IMR-90 (cell line): ENCODE measurements at places on chromosomes 5 and 9.

DNA sequence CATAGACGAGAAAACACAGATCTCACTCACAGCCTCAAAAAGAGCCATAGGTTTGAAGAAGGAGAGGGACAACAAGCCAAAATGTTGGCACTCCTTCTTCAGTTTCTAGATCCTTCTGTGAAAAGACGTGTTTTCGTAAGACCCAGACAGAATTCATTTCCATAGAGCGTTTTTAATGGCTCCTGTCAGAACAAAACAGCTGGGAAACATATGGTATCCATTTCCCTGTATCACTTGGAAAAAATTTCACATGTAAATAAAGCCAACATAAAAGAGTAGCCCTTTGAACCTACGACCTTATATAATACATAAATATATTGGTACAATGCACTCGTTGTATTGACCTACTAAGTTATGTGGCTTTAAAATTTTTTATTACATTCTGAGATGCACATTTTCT is 108.1 kb downstream of the SNCAIP start:
- DNase-seq, result peak; percentile 62

- DNase-seq, result peak; percentile 77
Measured at GRCh38 chr5:127206320-127207113, 84.1 kb upstream of the MEGF10 start.

GRCh38 chr5:19274578-19274977 is 713.4 kb downstream of the CDH18 start:
- DNase-seq, result no peak

DNA sequence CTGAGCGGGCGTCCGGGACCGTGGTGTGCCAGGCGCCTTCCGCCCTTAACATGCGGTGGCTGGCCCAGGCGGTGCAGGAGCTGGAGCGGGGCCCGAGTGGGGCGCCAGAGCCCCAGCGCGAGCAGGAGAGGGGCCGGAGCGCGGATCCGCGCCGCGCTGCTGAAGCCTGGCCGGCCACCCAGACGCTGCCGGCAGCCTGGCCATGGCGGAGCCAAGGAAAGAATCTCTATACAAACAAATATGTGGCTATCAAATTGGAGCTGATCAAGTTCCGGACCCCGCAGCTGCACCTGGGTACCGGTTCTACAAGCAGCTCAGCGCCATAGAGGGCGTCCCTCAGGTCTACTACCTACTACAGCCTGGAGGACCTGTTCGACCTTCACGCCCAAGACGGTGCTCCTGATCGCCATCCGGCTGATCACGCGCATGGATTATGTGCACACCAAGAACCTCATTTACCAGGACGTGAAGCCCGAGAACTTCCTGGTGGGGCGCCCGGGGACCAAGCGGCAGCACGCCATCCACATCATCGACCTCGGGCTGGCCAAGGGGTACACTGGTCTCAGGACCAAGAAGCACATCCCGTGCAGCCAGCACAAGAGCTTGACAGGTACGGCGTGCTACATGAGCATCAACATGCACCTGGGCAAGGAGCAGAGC is 55.8 kb downstream of the JAK2 start:
- no peak for DNase-seq

GRCh38 chr5:106875591-106876297 is 795.0 kb downstream of the EFNA5 start:
- peak; percentile 36 for DNase-seq

- DNase-seq, result peak; percentile 13
Measured at GRCh38 chr5:141618030-141618803, 583 bp downstream of the DIAPH1 start.

DNA sequence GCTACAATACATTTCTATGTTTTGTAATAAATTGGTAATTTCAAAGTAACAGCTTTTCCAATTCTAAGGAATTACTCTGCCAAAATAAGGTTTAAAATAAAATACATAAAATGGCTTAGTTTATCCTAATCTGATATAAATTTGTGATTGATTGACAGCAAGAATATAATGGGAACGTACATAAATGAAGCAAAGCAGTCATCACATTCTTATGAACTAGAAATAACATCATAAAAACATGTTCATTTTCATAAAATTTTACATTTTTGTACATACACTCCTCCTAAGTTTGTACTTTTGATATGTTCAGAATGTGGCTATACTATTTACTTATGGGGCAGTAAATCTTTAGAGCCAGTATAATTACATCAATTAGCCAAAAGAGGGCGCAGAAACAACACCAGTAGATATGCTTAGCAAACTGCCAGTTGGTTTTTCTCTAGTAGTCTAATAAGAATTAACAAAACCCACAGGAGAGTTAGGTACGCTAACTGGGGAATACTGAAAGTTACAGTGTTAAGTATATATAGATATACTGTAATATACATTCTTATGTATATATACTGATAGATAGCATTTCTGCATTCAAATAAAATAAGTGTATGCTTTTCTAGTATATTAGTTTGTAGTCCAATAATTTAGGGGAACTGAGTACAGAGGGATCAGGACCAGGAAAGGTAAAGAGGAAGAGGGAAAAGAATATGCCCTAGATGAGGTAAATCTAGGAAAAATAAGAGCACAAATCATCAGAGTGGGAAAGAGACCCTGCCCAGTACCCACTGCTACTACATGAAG is 76.8 kb downstream of the ZDHHC21 start:
- DNase-seq, result peak; percentile 73

GRCh38 chr9:115939065-115939765 is 214.4 kb upstream of the PAPPA start:
- DNase-seq, result peak; percentile 87

- no peak for DNase-seq
Measured at GRCh38 chr5:18159331-18159730, 525.1 kb downstream of the TAF11L14 start.

DNA sequence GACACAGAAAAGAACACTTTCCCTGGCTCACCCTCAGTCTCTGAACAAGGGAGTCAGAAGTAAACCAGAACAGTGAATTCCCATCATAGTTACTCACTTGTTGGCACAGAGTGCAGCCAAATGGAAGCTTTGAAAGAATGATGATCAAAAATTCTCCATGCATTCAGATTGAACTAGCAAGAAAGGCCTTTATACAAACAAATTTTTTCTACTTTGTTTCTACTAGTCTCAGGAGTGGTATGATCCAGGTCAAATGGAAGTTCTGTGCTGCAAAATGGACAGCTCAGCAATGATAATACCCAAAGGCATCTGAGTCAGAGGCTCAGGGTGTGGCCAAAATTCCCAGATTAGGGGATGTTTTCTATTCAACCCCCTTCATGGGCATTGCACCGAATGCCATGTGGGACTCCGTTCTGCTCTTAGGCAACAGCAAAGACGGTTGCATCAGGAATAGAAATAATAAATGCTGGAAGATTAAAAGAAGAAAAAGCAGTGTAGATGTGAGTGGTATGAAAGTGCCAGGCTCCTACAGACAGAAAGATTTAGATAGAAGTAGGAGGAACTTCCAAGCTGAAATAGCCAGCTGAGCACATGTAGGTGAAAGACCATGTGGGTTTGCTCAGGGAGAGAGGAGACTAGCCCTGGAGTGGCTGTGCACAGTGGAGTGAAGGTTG is 24.0 kb upstream of the ASPN start:
- peak; percentile 95 for DNase-seq

- no peak for DNase-seq
Measured at GRCh38 chr9:8232726-8233125, 433.1 kb upstream of the DMAC1 start.

GRCh38 chr5:180027459-180028089 is 44.0 kb downstream of the RNF130 start:
- DNase-seq, result no peak

DNA sequence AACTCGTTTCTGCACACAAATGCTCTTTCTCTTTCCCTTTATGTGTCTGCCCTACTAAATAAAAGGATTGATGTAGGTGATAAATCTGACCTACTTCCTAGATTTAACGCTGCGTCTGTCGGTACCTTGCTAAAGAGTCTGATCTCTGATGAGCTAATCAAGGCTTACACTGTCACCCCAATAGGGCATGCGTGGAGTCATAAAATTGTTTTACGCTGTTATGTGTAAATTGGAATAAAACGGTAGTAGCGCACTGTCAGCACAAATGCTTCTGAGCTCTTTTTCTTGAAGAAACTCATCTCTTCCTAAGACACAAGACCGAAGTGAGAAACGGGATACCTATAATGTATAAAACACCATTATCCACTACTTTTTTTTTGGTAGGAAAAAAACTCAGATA is 2106.3 kb upstream of the WWC1 start:
- no peak for DNase-seq

- no peak for DNase-seq
Measured at GRCh38 chr5:143462431-143462830, 58.9 kb upstream of the NR3C1 start.

DNA sequence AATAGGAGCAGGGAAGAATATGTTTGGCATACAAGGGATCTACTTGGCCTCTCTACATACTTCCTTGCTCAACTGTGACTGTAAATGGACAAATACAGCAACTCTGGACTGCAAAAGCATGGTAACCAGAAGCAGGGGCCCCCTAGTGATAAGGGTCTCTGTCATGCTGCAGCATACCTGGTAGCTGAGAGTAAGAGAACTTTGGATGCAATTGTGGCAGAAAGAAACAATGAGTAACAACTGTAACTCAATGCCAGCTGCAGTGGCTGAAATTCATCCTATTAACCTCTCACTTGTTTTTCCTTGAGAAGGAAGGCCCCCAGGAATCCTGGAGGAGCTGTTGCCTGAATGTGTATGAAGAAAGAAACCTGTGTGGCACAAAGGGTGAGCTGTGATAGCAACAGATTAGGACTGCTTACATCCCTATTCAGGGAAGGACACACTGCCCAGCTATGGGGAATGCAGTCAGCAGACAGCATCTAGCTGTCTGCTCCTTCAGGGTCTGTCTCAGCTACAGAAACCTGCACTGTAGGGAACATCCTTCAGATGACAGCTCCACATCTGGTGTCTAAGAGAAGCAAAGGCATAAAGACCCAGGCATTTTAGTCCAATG is 468.1 kb upstream of the ACTBL2 start:
- DNase-seq, result peak; percentile 20

GRCh38 chr5:83001796-83002381 is 75.3 kb downstream of the TMEM167A start:
- no peak for DNase-seq

GRCh38 chr9:7105095-7105494 is 347.3 kb downstream of the KDM4C start:
- DNase-seq, result no peak

GRCh38 chr9:20208961-20209371 is 413.3 kb downstream of the MLLT3 start:
- DNase-seq, result no peak
